ENCODE measurements at places on chromosomes 4 and X.

DNA sequence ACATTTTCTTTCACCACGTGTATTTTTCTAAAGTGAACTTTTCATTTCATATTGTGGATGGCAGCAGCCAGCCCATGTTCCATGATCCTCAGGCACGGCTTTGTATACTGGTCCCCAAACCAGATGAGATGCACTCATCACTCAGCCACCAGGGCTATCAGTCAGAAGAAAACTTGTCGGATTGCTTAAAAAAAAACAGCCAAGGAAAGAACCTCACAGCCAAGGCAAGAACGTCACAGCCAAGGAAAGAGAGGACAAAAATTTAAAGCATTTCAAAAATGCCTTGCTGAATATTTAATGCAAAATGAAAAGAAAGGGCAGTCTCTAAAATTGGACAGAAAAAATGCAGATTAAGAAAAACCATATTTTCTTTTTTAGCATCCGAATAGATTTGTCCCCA, 333.3 kb downstream of the PDGFC start:
- no peak for DNase-seq

GRCh38 chr4:82741188-82741587, 57.4 kb downstream of the SCD5 start:
- no peak for DNase-seq

- no peak for DNase-seq
These were observed 108.3 kb downstream of the LHFPL1 start for GRCh38 chrX:112571388-112571787.

- DNase-seq = no peak
These were observed 131.7 kb upstream of the FAM47B start for GRCh38 chrX:34810916-34811315.

- DNase-seq = no peak
These were observed 19.6 kb downstream of the ATP5ME start for GRCh38 chr4:654503-654845.

- DNase-seq = no peak
These were observed 13.4 kb upstream of the NAF1 start for GRCh38 chr4:163180090-163180489.

DNA sequence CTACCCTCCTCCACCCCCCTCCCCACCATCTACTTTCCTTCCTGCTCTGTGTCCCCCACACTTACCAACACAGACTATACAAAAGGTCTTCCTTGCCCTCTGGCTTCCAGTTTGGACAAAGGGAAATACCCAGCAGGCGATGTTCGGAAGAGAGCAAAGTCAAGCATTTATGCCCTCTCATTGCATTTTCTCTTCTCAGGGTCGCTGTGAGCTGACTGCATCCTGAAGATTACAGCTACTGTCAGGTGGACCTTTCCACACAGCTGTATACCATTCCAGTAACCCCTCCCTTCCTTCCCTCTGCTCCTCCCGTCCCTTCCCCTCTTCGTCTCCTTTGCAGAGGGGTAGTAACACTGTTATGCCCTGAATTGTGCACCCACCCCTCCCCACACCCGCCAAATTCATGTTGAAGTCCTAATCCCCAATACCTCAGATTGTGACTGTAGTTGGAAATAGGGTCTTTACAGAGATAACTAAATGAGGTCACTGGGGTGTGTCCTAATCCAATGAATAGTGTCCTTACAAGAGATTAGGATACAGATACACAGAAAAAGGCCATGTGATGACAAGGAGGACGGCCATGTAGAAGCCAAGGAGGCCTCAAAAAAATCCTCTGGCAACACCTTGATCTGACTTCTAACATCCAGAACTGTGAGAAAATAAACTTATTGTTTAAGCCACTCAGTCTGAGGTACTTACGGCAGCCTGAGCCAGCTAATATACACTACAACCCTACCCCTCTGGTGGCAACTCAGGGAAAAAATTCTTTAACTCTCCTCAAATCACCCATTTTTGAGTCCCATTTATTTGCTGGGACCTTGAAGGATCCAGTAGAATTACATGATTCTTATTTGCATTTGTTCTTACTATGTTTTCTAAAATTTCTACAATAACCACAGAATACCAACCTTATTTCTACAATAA, 11.7 kb downstream of the MORF4L2 start:
- DNase-seq = no peak

DNA sequence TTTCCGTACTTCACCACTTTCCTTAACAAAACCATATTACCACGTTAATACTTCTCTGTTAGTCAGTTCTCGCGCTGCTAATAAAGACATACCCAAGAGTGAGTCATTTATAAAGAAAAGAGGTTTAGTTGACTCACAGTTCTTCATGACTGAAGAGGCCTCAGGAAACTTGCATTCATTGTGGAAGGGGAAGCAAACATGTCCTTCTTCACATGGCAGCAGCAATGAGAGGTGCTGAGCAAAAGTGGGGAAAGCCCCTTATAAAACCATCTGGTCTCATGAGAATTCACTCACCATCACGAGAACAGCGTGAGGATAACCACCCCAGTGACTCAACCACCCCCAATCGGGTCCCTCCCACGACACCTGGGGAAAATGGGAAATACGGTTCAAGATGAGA, 289.8 kb upstream of the CLNK start:
- DNase-seq = no peak

Data from NCI-H510A treated with DMSO at 0.1 percent for 48 hours (cell line).